IPS DF 6.9 (cell line): ENCODE measurements at places on chromosomes 5 and 9.
A peak's percentile ranks its signal among the peaks of the same experiment; 100 is the strongest.

DNA sequence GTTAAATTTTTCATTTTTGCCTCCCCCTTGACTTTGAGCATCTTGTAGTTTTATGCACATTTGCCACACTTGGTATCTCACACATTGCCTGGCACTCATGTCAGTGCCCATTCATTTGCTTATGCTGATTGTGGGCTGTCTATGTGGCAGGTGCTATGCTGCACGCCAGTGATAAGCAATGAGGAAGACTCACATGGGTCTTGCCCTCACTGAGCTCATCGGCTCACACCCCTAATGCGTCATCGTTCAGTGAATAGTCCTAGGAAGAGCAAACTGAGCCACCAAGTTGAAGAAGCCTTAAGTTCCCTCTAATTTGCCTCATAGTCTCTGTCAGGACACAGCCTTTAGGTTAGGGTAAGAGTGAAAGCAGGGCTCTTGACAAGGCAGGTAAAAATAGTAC lies 209.4 kb upstream of the IL12B start:
- no peaks in the 10 kb centered on the region for H3K36me3 ChIP-seq
- no peak overlapping the region for H3K4me3 ChIP-seq
- H3K27me3 ChIP-seq, result no peaks in the 10 kb centered on the region

DNA sequence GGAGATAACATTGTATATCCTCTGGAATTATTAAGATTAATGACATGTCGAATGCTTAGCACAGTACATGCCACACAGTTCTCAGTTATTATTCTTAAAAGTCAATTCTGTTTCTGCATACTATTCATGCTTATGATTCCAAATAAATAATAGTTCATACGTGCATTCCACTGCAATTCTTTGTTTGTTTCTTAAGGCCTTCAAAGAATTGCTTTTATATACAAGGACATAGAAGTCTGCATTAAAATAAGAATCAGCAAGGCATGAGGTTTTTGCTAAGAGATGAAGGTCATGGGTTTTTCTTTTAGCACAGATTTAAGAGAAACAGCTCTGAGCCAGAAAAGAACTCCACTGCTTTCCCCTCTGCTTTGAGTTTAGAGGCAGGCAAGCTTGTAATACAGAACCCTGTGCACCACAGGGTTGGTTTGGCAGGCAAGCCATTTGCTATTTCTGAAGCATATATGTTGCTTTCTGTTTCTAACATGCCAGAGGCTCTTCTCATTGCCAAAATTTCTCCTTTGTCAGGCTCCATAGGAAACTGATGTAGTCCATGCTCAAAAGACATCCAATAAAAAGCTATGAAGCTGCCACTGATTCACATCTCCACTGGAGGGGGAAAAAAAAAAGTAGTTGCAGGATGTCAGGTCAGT lies 420.6 kb upstream of the TYRP1 start:
- no peak for DNase-seq
- H3K36me3 ChIP-seq, result no peaks in the 10 kb centered on the region
- H3K4me3 ChIP-seq, result no peak overlapping the region
- H3K27me3 ChIP-seq, result no peaks in the 10 kb centered on the region

DNA sequence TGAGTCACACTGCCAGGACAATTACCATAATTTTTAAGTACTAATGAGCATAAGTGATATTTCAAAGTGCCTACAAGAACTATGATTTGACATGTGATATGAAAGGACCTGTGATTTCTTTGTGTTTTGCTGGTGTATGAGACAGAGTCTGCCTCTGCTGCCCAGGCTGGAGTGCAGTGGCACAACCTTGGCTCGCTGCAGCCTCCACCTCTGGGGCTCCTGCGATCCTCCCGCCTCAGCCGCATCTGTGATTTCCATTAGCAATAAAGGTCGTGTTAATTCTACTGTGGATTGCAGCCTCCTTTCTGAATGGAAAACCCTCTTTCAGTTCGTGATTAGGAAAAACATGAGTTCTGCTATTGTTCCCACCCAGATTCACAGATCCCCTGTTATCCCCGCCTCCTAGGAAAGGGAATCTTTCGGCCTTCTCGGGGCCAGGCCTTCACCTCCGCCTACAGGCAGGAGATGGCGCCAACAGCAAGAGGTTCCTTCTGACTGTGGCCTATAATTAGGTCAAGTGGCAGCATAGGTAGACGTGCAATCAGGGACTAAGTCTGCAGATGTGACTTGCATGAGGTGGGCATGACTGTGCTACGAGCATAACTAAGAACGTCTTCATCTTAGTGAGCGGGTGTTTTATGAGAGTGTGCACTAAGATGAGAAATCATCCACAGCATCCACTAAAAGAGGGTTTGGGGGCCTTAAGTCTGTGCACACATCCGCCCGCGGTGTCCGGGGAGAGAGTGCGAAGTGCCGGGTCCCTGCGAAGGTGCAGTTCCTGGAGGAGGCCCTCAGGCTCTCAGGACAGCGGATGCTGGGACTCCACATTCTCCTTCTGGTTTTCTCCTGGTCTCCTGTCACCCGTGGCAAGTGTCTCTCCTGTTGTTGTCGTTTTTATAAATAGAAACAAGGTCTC lies 23.1 kb downstream of the TRIM7 start:
- no peak overlapping the region for H3K27ac ChIP-seq
- H3K27me3 ChIP-seq, result no peaks in the 10 kb centered on the region
- no peak for DNase-seq

GRCh38 chr5:128965011-128965637 lies at the start of gene SLC27A6:
TSS of gene SLC27A6 (plus strand) at chr5:128965488. CDS start at chr5:128966138, 650 bp downstream.
- peaks cover 2% of the 10 kb centered on the region; the same call in 1 of the 2 replicates for H3K4me1 ChIP-seq
- H3K4me3 ChIP-seq, result peak within 1 kb of the TSS; percentile 70
- no peak within 1 kb of the TSS for H3K27ac ChIP-seq
- DNase-seq, result no peak

GRCh38 chr9:99274016-99274415 lies 51.9 kb downstream of the SEC61B start:
- H3K27ac ChIP-seq, result no peak overlapping the region
- H3K4me1 ChIP-seq, result no peaks in the 10 kb centered on the region
- no peaks in the 10 kb centered on the region for H3K36me3 ChIP-seq
- H3K4me3 ChIP-seq, result no peak overlapping the region
- no peaks in the 10 kb centered on the region for H3K27me3 ChIP-seq

DNA sequence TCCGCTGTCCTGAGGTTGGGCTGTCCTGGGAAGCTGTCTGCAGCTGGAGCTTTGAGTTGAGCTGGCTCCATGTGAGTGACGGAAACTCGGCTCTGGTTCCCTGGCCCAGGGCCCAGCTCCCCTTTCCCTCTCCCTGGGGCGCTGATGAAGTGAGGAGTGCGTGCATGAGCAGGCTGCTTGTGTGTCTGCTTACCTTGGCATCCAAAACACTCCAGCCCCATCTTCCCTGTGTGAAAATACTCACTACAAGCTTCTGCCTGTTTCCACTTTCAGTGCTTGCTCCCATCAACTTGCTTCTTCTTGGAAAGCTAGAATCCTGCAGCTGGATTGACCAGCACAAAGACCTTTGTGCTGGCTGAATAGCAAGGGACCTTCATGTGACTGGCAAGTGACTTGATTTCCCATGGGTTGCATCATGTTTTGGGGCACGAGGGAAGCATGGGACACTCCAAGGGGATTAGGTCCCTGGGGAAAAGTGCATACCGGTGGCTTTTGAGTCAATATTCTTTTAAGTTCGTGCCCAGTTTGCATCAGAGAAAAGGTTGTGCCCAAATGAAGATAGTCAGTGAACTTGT lies 198.1 kb downstream of the GADD45G start:
- no peak overlapping the region for H3K27ac ChIP-seq
- DNase-seq, result no peak
- H3K36me3 ChIP-seq, result no peaks in the 10 kb centered on the region
- peaks cover 5% of the 10 kb centered on the region for H3K4me1 ChIP-seq
- H3K27me3 ChIP-seq, result no peaks in the 10 kb centered on the region

GRCh38 chr9:126615791-126616447 lies 2.2 kb downstream of the LMX1B start:
- H3K4me1 ChIP-seq, result peaks cover 10% of the 10 kb centered on the region
- no peak for DNase-seq
- H3K4me3 ChIP-seq, result no peak overlapping the region; the same call in 1 of the 2 replicates
- H3K36me3 ChIP-seq, result no peaks in the 10 kb centered on the region
- H3K27ac ChIP-seq, result no peak overlapping the region

- DNase-seq, result no peak
- H3K36me3 ChIP-seq, result no peaks in the 10 kb centered on the region
- no peak overlapping the region for H3K27ac ChIP-seq
- H3K4me3 ChIP-seq, result no peak overlapping the region
- no peaks in the 10 kb centered on the region for H3K27me3 ChIP-seq
Measured at GRCh38 chr5:1769017-1769640, 30.5 kb downstream of the MRPL36 start.

GRCh38 chr9:83599071-83599470 lies 23.9 kb upstream of the IDNK start:
- H3K36me3 ChIP-seq, result no peaks in the 10 kb centered on the region
- no peaks in the 10 kb centered on the region for H3K27me3 ChIP-seq
- H3K4me3 ChIP-seq, result no peak overlapping the region
- H3K27ac ChIP-seq, result no peak overlapping the region
- no peak for DNase-seq

GRCh38 chr5:94694671-94695070 lies 76.2 kb downstream of the SLF1 start:
- no peak for DNase-seq
- H3K4me3 ChIP-seq, result no peak overlapping the region
